Fibroblast of the aortic adventitia (primary cell): ENCODE measurements at places on chromosomes 3 and 15.
A peak's percentile ranks its signal among the peaks of the same experiment; 100 is the strongest.

- peak; percentile 93 for DNase-seq
Measured at GRCh38 chr3:128112357-128112968, 11.1 kb downstream of the RUVBL1 start.

DNA sequence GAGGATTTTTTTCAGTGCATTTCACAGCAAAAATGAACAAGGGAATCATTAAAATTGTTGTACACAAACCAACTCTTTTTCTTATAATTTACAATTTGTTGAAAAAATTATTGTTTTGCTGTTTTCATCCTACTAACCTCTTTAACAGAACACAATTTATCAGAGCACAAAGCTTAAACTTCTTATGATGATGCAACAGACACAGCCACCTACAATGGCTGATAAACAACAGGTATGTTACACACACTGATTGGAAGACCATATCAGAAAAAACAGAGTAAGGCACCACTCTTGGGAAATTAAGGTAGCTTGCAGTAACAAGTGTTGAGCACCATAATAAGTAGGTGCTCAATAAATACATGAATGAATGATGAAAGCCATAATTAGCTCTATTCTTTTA lies 8.9 kb upstream of the SNX4 start:
- no peak for DNase-seq

- peak; percentile 96 for DNase-seq
Measured at GRCh38 chr3:47266709-47267489, 15.7 kb downstream of the KIF9 start.

DNA sequence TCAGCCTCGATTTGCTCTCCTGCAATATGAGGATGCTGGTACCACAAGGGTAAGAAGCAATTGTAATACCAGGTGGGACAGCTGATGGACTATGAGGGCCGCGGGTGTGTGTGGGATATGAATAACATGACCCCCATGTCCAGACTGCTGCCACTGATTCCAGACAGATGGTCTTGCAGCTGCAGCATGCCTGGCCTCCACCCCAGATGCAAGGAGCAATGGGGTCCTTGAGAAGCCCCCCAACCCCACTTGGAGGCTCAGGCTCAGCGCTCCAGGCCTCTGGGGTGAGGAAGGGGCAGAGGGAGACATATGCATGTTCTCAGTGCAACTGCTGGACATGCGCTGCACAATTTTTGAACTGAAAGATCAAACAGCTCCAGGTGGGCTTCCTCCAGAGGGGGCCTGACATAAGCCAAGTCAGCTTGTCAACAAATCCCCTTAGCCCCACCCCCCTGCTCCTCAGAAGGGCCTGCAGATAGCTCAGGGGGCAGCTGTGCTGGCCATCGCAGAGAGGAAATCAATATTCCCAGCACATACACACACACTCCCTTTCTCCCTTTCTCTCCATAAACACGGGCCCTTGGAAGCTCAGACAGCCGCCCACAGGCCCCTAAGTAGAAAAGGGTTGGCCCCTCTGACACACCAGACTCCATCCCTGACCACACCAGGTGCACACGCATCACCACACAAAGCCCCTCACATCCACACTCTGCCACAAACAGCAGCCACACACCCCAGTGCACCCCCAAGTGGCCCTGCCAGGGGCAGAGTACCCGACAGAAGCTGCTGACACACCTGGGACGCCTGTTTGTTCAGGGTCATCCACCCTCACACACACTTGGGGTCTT lies 107.0 kb downstream of the IQSEC1 start:
- DNase-seq = no peak

GRCh38 chr3:4233488-4233887 lies 69.7 kb upstream of the SETMAR start:
- DNase-seq = no peak

DNA sequence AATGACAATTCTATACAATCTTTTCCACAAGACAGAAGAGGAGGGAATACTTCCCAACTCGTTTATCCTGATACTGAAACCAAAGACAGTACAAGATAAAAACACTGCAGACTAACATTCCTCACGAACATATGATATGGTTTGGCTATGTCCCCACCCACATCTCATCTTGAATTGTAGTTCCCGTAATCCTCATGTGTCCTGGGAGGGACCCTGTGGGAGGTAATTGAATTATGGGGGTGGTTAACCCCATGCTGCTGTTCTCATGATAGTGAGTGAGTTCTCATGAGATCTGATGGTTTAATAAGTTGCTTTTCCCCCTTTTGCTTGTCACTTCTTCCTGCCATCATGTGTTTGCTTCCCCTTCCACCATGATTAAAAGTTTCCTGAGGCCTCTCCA lies 83.9 kb upstream of the PROK2 start:
- DNase-seq = no peak

- DNase-seq = peak; percentile 35
Measured at GRCh38 chr3:12707449-12707848, 43.5 kb upstream of the RAF1 start.

DNA sequence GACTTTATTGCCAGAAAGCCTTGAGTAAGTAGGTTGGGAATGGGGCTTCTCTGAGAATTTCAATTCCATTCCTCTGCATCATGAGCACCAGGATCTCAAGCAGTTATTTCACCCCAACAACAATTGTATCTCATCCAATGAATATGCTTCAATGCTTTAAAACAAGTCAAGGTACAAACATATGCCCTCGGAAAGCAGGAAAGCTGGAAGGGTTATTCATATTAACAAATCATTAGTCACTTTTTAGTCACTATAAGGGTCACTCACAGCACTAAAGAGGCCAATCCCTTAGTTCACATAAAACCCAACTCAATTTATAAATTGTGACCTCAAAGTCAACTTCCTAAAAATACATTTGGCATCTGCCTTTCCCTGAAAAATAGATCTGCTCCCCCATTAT lies 16.2 kb downstream of the MB21D2 start:
- peak; percentile 94 for DNase-seq

DNA sequence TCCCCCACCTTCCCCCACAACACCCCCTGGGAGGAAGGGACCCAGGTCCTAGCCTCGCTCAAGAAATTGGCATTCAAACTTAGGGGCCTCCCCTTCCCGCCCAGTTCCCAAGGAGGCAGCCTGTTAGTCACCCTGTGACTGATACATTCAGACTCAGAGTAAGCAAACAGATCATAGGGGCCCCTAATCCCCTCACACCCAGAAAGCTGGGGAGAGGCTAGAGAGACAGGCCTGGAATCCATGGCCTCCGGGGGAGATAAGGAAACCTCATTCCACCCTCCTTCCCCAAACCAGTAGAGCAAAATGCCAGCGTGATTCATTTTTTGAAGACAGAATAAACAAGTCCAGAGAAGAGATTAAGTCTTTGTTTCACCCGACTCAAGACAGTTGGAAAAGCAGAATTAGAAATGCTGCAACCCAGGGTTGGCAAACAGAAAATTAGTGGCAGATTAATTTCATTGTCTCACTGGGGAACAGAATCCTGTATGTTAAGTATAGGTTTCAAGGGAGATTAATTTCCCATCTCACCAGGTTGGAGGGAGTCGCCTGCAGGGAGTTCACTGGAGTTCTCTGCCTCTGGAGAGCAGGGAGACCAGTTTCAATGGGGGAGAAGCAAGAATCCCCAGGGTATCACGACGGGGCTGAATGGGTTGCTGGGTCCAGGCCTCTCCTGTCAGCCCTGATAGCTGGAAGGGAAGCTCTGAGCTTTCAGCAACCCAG lies 268.3 kb downstream of the UACA start:
- peak; percentile 95 for DNase-seq

DNA sequence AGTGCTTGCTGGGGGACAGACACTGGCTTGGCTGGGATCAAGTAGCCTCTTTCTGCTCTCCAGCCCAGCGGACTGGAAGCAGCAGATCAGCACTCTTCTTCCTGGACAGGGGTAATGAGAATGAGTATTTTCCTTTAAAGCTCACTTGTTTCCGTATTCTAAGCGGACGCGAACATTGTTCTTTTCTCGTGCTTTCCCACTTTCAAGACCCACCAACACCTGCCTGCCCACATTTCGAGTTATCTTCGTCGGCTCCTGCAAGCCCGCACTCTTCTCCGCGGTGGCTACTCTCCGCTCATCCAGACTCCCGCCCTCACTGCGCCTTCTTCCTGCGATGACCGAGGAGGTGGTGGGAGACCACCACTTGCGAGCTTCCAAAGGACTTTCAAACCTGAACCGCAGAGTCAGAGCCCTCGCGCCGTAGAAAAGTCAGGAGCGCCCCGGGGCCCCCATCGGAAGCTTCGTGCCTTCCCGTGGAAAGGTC lies 1.6 kb upstream of the PPM1L start:
- peak; percentile 52 for DNase-seq

DNA sequence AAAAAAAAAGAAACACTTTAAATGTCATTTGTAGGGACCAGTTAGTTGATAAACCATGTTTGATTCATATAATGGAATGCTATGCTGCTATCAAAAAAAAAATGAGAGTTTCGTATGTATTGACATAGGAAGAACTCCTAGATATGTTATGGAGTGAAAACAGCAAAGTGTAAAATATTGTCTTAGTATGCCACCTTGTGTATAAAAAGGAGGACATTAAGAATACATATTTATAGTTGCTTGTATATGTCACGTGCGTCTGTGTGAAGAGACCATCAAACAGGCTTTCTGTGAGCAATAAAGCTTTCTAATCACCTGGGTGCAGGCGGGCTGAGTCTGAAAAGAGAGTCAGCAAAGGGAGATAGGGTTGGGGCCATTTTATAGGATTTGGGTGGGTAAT lies 39.5 kb downstream of the KBTBD8 start:
- peak; percentile 67 for DNase-seq

DNA sequence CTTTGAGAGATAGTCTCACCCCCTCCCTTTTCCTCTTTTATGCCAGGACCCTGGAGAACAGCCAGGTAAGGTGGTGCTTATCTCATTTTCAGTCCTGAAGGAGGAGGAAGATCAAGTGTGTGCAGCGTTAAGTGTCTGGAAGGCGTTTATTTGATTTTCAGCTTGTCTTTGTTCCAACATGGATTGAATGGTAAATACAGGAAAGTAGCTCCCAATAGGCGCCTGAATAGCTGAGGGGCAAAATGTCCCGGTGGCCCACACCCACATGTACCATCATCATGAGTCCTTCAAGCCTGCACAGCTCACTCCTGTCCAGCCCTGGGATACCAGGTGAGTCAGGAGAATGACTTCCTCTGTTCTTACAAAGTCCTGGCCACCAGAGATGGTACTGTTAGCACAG lies 73.5 kb downstream of the CEMIP start:
- DNase-seq = no peak

- DNase-seq = no peak
Measured at GRCh38 chr3:124685481-124685880, 44.8 kb upstream of the UMPS start.

GRCh38 chr3:176293276-176293675 lies 904.0 kb downstream of the TBL1XR1 start:
- DNase-seq = no peak

DNA sequence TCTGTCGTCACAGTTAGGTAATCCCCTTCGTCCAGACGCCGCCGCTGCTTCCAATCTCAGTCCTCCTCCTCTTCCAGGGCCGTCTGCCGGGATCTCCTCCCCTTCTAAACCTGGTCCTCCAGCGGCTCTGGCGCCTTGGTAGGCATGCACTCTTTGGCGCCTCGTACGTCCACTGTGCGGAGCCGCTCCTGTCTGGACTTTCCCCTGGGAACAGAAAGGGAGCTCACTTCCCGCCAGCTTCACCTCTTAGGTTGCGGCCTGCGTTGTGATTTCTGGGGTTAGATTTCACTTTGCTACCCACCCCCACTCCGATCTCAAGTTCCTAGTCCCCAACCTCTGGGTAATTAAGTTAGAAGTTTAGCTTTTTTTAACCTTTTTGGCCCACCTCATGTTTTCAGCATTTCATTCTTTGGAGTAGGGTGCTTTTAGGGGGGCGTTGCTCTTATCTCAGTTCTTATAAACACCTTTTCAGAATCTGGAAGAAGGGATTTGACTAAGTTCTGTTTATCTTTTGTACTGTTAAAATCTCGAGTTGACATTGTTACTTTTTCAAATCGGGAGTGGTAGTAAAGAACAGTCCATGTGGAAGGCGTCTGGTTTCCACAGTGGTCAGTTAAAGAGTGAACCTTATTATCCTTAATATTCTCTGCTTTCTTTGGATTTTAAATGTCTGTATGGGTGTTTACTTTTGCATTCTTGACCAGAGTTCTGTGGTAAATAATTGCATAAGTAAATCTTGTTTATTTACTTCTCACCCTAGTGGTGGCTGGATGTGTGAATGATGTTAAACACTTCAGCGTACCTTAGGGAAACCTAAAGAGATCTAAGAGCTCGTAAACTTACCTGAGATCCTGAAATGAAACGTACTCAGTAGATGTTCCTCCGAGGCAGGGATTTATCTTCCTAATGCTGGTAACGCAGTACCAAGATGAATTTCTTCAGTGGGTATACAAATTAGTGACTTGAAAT lies 611 bp downstream of the CTDSPL2 start:
- peak; percentile 6 for DNase-seq

GRCh38 chr15:101176625-101177024 lies 75.2 kb downstream of the CHSY1 start:
- peak; percentile 84 for DNase-seq
